Upper lobe of right lung (tissue), 1 donor: ENCODE measurements at places on chromosomes 1 and 21. TPM values are rescaled to one million over a fixed set of nuclear protein-coding genes. Genes with fewer than 3 reads are reported as not detected.

The PIGR gene
- 700 TPM for total RNA-seq

The APOBEC4 gene
- not detected for total RNA-seq

The SMPDL3B gene
- total RNA-seq: 29.1 TPM

The ADAMTS4 gene
- total RNA-seq: 7.8 TPM

The NBPF10 gene
- total RNA-seq: 3.8 TPM

The SCYL3 gene
- 12.0 TPM for total RNA-seq

The DUSP12 gene
- total RNA-seq: 19.3 TPM

The VCAM1 gene
- 8.1 TPM for total RNA-seq

The KLHDC9 gene
- total RNA-seq: 3.2 TPM

The DCDC2B gene
- not detected for total RNA-seq

The C1orf87 gene
- total RNA-seq: 1.7 TPM

The CLCNKB gene
- 0.35 TPM for total RNA-seq

The SPRR1A gene
- not detected for total RNA-seq

The OR2L3 gene
- not detected for total RNA-seq

The TGFB2 gene
- total RNA-seq: 19.8 TPM

The RNU1-1 gene
- 6,622 TPM for total RNA-seq

The ADORA3 gene
- 9.3 TPM for total RNA-seq

The CYP2J2 gene
- 1.4 TPM for total RNA-seq

The TMEM61 gene
- total RNA-seq: 2.3 TPM

The CHODL gene
- total RNA-seq: 0.26 TPM

The PODN gene
- 56.5 TPM for total RNA-seq

The MMP23B gene
- 40.3 TPM for total RNA-seq

The GBP2 gene
- 40.8 TPM for total RNA-seq

The TMEM81 gene
- total RNA-seq: 3.5 TPM

The SLC30A1 gene
- 15.6 TPM for total RNA-seq

The MYBPH gene
- not detected for total RNA-seq

The ANKRD65 gene
- 21.5 TPM for total RNA-seq

The TEX38 gene
- not detected for total RNA-seq

The SLC44A3 gene
- total RNA-seq: 31.6 TPM

The CD247 gene
- total RNA-seq: 8.9 TPM

The NID1 gene
- total RNA-seq: 60.5 TPM

The EFNA3 gene
- total RNA-seq: 1.0 TPM

The KRTAP11-1 gene
- not detected for total RNA-seq

The ADAM30 gene
- not detected for total RNA-seq

The SELENON gene
- total RNA-seq: 95.9 TPM

The FCRL6 gene
- total RNA-seq: 3.2 TPM

The ENTREP3 gene
- total RNA-seq: 27.8 TPM

The TNFRSF18 gene
- total RNA-seq: 0.98 TPM

The LCA5L gene
- 1.8 TPM for total RNA-seq

The TMEM50B gene
- total RNA-seq: 73.2 TPM

The GPR25 gene
- total RNA-seq: 0.32 TPM

The ATP8B2 gene
- 35.2 TPM for total RNA-seq

The PDZK1IP1 gene
- 41.2 TPM for total RNA-seq
